NCI-H82 (cell line): ENCODE measurements at places on chromosomes 2 and 18.
A peak's percentile ranks its signal among the peaks of the same experiment; 100 is the strongest.

DNA sequence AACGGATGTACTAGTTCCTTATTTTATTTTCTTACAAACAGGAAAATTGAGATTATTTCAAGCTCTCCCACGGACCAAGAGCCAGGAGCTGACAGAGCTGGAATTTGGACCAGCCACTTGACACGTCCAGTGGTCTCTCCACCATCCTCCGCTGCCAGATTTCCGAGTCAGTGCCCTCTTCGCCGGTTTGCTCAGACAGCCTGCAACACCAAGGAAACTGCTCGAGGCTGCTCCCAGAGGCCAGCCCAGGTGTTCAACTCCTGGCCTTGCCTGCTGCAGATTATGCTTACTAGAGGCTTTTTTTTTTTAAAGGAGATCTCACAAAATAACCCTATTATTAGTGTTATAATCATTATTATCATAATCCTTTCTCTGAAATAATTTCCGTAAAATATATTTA, 779.8 kb downstream of the RNF144A start:
- peak; percentile 19 for DNase-seq

DNA sequence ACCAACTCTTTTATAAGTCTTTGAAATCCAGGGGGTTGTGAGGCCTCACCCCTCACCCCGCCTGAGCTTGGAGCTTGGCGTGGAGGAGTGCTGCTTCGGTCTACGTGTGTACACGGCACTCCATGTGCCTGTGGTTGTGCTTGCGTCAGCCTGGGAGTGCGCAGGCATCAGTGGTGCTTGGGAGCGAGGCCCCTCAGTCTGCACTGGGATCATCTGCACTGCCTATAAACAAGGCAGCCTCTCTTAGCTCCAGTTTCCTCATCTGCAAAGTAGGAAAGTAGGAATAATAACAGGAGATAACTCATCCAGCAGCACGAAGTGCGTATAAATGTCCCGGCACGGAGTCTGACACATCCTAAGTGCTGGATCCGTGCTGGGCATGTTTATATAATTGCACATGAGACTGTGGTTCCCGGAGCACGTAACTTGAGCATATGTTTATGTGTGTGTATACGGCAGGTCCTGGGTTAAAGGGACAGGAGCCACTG, 1.2 kb downstream of the GYPC start:
- DNase-seq: no peak

GRCh38 chr2:39913648-39914461, 134.8 kb upstream of the THUMPD2 start:
- DNase-seq: peak; percentile 85

DNA sequence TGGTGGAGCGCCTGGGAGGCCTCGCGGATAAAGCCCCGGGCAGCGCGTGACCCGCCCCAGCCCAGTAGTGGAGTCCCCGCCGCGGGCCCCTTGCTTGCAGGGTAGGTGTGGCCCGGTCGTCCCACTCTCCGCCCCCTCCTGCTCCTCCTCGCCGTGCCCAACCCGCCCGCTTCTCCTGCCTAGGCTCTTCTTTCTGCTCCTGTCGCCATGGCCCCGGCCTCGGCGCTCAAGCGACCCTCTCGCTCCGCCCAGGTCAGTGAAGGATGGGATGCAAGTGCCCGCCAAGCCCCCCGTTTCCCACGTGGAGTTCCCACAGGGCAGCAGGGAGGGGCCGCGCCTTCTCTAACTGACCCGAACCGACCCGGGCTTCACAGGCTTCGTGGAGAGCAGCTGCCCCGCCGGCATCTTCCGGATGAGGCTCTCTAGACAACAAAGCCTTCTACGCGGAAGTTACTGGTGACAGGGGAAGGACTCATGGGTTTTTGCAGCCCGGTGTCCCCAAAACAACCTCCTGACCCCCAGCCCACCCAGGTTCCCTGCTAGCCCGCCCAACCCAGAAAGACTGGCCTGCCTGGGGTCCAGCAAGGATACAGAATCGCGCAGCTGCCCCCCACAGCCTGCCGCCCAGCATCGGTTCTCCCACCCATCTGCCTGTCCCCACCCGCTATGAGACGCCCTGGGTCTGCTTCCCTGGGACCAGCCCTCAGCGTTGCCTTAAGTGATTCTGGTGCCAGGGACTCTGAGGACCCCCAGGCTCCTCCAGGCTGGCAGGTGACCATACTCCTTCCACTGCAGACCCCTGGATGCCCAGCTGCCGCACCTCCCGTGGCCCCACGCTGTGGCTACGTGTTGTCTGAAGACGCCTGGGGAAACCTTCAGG, 32.8 kb downstream of the TTC32 start:
- DNase-seq: no peak

DNA sequence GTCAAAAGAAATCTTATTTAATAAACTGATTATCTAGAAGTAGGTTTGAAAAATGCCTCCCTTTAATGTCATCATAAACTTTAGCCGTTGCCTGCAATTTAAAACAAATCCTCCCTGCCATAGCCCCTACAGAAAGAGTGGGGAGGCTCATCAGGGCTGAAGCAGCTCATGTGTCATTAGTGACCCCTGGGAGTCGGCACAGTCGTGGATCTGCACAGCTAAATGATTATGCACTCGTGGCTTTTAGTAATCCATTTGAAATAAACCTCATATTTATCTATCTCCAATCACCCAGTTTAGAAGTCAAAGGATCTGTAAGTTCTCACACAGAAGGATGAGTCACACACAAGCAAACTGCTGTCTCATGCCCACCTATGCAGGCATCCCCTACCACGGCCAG, 277.3 kb downstream of the SS18 start:
- DNase-seq: peak; percentile 10

DNA sequence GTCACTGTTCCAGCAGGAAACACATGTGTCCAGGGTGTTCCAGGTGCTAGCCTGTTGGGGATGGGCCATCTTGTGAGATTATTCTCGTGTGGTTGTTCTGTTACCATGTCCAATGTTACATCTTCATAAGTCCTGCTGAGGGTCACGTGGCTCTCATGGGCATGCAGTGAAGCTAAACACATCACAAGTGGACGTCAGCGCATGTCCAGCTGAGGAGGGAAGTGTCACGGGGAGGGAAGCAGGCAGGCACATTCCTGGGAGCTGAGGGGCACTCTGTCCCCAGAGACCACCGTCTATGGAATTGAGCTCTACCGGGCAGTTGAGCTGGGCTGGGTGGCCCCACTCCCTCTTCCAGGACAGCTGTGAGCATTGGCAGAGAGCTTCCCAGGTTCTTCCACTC, 155.3 kb upstream of the TWIST2 start:
- DNase-seq: no peak

- no peak for DNase-seq
Observed at GRCh38 chr2:112782234-112782799, 2.0 kb downstream of the IL1A start.
